Hair follicular keratinocyte (primary cell): ENCODE measurements at places on chromosomes 2 and 18. TPM values are rescaled to one million over a fixed set of nuclear protein-coding genes. Genes with fewer than 3 reads are reported as not detected.

YES1 gene
- total RNA-seq, result 214 and 220 TPM in 2 replicates

QPCT gene
- 9.7 and 32.3 TPM in 2 replicates for total RNA-seq

CENPA gene
- total RNA-seq, result 8.0 and 21.3 TPM in 2 replicates

CPO gene
- not detected in 2 replicates for total RNA-seq

NOSTRIN gene
- not detected in 2 replicates for total RNA-seq

GNLY gene
- total RNA-seq, result not detected in 2 replicates

RAB31 gene
- total RNA-seq, result 25.5 and 30.4 TPM in 2 replicates

HOXD9 gene
- total RNA-seq, result not detected in 2 replicates

NLRC4 gene
- not detected in 2 replicates for total RNA-seq

MYO1B gene
- 194 and 244 TPM in 2 replicates for total RNA-seq

RPL31 gene
- 1,246 and 1,637 TPM in 2 replicates for total RNA-seq

ATL2 gene
- total RNA-seq, result 47.9 and 62.6 TPM in 2 replicates

DNER gene
- 4.6 and 8.0 TPM in 2 replicates for total RNA-seq

LHCGR gene
- total RNA-seq, result not detected in 2 replicates

PROKR1 gene
- total RNA-seq, result not detected in 2 replicates

SRSF7 gene
- total RNA-seq, result 98.5 and 171 TPM in 2 replicates

TPGS2 gene
- 195 and 247 TPM in 2 replicates for total RNA-seq

XDH gene
- total RNA-seq, result 33.5 and 87.8 TPM in 2 replicates

BOLA3 gene
- total RNA-seq, result 167 and 228 TPM in 2 replicates
